HS-27A (cell line): ENCODE measurements at places on chromosomes 3 and 15.

- no peak for DNase-seq
Measured at GRCh38 chr3:4407941-4408340, 59.1 kb downstream of the SUMF1 start.

GRCh38 chr3:156388497-156389448, 166.1 kb downstream of the SSR3 start:
- DNase-seq: peak; percentile 9

GRCh38 chr15:87672309-87673288, 583.9 kb downstream of the NTRK3 start:
- DNase-seq: peak; percentile 49

DNA sequence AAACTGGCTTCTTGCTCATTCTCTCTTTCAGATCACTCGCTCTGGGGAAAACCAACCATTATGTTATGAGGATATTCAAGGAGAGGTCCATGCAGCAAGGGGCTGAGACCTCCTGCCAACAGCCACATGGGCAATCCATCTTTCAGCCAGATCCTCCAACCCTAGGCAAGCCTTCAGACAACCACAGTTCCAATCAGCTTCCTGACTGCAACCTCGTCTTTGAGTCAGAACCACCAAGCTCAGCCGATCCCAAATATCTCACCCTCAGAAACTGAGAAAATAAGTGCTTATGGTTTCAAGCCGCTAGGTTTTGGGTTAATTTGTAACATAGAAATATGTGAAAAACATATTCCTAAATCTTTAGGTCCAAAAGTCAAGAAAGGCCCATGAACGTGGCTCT, 10.3 kb downstream of the LDHAL6B start:
- no peak for DNase-seq

- DNase-seq: no peak
Measured at GRCh38 chr15:66114863-66115425, 138.6 kb downstream of the MEGF11 start.

DNA sequence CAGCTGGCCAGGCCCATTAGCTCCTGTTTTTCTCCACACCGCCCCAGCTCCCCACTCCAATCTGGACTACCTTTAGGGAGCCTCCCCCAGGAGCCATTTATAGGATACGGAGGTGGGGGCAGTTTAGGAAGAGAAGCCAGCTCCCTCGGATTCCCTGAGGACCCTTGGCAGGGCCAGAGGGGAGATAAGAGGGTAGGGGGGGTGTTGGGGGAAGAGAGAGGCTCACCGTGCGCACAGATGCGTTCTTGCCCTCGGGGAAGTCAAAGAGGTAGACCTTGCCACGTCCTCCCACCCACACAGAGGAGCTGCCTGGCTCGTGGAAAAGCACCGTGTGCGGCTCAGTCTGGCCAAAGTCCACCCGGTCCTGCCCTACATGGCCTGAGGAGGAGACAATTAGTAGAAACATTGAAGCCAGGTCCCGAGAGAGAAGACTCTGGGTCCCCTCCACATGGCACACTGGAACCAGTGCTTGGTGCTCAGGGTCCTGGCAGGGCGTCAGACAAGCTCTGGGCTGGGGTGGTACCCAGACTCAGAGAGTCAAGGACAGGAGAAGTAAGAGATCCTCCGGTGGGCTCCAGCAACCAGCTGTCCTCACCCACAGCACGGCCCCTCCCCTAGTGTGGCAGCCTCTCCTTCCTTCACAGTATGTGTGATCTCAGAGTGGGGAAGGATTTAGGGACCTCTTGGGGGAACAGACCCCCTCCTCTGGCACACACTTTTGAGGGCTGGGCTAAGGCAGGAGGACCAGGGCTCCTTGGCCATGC, 15.0 kb downstream of the SEMA7A start:
- no peak for DNase-seq

DNA sequence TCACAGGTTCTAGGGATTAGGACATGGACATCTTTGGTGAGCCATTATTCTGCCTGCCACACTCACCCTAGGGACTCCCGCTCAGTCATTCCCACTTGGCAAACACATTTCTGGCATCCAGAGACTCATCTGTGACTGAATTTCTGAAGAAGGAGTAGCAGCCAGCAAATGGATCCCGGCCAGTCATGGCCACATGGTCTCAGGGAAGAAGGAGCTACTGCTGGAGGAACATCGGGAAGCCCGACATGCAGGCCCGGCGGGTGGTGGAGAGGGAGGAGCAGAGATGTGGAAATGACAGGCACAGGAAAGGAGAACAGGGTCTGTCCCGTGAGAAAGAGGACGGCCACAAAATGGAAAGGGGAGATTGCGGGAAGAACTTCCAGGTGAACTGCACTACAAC, 65.4 kb downstream of the SEMA5B start:
- no peak for DNase-seq

DNA sequence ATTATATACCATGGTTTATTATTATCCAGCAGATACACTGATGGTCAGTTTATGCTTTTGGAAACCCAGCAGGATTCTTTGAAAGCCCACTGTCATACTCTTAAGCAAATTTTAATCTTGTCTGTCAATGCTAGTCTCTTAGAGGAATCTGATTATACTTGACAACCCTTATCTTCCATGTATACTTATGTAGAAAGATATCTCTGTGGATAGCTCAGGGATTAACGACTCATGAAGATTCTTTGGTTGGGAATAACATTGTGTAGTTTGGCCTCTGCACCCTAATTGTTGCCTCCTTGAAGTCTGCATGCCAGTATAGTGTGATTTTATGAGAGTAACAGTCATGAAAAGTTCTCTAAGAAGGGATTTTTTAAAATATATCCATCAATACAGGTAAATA, 33.0 kb downstream of the FILIP1L start:
- no peak for DNase-seq

- no peak for DNase-seq
Measured at GRCh38 chr3:148815316-148816110, 12.1 kb upstream of the CPB1 start.

GRCh38 chr15:81033508-81033907, 32.8 kb downstream of the TLNRD1 start:
- DNase-seq: no peak

GRCh38 chr3:139101396-139101795, 56.7 kb upstream of the PRR23C start:
- no peak for DNase-seq

GRCh38 chr3:124887177-124887931, at the start of gene ITGB5:
Gene ITGB5, minus strand, starts transcription at chr3:124887365. Its CDS starts 365 bp downstream, at chr3:124887000.
- DNase-seq: no peak

DNA sequence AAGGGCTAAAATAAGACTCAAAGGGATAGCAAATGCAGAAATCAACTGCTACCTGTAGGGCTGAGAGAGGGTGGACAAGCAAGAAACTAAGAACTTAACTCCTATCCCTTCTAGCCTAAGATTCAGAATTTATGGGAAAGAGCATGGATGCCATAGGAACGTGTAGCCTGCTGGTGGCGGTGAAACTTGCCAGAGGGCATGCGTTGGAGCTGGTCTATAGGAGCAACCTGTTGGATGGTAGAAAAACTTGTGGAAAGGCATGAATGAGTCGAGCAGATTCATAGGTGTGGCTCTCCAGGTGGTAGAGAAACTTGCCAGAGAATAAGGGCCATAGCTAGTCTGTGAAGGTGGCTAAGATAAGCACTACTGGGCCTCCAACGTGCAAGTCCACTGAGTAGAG, 137.2 kb downstream of the DOCK3 start:
- DNase-seq: no peak

DNA sequence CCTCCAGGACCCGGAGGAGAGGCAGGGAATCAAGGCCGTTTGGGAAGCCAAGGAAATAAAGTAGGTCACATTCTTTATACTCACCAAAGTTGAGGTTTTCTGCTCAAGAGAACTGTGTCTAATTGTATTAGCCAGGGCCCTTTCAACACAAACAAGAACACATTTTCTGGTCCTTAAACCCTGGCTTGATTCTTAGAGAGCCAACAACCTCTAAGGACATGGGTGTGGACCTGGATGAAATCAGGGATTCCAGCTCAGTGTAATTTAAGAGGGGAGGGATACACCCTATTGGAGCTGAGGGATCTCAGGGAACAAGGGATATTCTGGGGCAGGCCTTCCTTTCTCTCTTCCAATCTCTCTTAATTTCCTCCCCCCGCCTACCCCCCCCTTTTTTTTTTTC, 104.8 kb downstream of the COL6A6 start:
- DNase-seq: no peak

DNA sequence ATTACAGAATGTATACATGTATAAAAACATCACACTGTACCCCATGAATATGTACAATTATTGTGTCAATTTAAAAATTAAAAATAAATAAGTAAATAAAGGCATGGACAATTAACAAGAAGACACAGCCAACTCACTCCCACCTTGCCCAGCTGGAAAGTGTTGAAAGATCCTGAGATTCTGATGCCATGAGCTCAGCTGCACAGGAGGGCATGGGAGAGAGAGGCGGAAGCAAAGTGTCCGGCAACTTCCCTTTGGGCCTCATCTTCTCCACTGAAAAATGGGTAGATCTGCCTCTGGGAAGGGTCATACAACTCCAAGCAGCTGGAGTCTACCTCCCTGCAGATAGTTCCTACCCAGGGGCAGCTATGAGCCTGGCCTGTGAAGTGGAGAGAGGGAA, 277.3 kb downstream of the UACA start:
- DNase-seq: no peak

- DNase-seq: no peak
Measured at GRCh38 chr3:142929109-142929508, 34.4 kb downstream of the PAQR9 start.

GRCh38 chr3:81742581-81742980, 18.9 kb downstream of the GBE1 start:
- DNase-seq: no peak

DNA sequence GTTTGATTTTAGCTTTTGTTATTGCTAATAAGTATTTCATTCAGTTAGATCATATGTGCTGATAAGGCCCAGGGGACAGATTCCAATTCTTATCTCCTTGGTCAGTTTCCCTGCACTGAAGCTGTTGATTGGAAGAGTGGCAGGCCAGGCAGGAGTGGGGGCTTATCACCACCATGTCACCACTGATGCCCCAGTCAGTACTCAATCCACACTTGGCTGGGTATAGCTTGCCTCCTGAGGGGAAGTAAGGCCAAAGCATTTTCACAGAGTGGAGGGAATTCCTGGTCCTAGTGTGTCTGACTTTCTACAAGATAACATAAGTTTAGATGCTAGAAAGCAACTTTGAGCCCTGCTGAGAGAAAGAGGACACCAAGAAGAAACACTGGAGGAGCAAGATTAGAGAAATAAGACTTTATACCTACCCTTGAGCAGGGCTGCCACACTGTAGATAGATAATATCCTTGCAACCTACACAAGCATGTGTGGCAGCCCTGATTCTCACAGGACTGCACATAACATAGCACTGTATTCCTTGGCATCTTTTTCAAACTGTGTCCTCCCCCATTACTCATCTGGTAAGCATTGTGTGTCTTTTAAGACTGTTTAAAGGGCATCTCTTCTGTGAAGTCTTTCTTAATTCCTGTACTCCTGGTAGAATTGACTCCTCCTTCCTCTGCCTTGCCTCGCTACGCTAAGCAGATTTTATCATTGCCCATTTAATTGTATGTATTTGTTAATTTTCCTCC, 24.3 kb downstream of the OXNAD1 start:
- no peak for DNase-seq

- DNase-seq: no peak
Measured at GRCh38 chr15:79283252-79284048, 928 bp downstream of the ANKRD34C start.
